ENCODE measurements at places on chromosomes 4 and X.

DNA sequence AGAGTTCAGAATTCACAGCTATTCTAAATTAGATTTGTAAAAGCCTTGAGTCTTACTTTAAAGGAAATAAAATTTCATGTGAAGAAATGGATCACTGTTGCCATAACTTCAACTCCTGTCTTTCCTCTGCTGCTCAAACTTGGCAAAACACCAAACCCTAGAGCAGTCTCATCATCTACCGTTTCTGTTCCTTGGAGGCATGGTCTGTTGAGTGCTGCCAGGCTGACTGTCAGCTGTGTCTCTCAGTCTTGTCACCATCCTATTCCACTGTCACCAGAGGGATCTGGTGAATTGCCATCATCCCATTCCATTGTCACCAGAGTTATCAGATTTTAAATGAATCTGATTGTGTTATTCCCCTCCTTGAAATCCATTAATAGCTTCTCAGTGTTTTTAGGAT lies 55.6 kb downstream of the STIM2 start:
- no peak for DNase-seq

- DNase-seq, result no peak
Measured at GRCh38 chr4:172698256-172698655, 470.4 kb upstream of the GALNT7 start.

DNA sequence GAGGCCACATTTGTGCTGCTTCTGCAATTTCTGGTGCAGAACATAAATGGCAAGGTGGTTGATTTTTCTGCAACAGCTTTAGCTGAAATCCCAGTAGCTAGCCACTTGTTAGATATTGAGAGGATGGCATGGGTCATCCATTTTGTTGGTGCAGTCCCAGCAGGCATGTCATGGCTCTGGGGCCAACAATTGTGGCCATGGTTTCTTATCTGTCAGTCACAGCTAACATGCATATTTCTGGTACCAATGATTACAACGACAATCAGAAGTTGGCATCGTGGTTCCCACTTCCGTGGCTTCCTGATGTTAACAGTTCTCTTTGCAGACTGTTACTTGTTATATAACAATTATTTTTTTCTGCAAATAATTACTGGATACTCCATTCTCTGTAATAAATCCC lies 42.8 kb upstream of the PRKG2 start:
- DNase-seq, result no peak

DNA sequence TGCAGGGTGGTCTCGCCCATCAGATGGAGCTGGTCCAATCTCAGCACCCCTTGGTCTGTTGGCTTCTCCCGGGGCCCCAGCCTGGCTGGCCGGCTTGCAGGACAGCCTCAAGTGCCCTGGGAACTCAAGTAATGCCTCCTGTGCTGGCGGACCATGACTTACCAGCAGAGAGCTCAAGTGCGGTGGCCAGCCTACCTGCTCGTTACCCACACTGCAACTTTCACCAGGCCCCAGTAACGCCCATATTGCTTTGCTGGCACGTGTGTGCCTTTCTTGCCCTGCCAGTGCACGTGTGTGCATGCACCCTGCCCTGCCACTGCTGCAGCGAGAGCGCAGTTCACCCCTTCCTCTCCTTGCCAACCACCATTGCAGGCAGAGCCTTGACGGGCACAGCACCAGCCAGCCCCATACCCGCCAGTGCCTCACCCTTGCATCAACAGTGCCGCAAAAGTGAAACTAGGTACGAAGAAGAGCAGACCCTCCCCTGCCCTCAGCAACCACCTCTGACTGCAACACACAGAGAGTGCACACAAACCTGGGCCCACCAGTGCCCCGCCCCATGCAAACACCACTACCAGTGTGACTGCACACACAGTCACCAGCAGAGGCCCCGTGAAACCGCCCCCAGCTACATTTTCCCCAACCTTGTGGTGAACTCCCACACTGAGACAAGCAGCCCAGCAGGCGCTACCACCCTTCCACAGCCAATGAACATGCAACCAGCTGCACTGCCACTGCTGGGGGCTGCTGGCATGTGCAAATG lies 88.9 kb upstream of the POU3F4 start:
- DNase-seq, result no peak

GRCh38 chr4:77819404-77819842 lies 255 bp upstream of the CNOT6L start:
- DNase-seq, result peak; percentile 69

GRCh38 chr4:147515220-147515936 lies 34.5 kb downstream of the EDNRA start:
- DNase-seq, result no peak

DNA sequence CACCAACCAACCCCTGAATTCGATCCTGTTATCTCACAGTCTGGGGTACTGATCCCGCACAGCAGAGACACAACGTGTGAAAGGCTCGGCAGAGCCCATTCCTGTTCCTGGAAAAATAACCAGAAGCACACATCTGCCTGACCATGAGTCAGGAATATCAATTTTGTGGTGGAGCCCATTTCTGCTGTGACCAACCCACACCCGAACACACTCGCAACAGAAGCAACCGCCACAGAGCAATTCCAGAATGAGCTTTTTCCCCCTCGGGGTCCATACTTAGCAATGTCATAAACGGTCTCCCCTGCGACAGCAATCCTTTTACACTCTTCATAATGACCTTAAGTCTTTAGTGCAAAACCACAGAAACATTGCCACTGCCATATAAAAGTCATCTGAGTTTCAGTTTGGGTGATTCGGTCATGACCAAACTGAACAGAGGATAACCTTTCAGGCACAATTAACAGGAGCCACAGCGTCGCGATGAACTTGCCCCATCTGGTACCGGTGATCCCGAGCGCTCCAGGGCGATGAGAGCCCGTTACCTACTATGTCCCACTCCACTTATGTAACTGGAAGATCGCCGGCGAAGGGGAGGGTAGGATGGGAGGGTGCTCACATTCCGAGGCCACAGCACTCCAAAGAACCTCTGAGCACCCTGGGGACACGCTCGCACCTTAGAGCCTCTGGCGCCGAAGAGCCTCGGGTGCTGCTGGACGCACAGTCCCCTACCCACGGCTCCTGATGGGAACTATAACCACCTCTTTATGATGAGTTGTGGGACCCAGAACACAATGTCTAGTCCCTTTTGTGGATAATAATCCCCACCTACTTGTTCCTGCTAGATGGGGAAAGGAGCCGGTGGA lies 1.1 kb downstream of the MECP2 start:
- DNase-seq, result no peak

- no peak for DNase-seq
Measured at GRCh38 chrX:49992853-49993252, 70.5 kb downstream of the CLCN5 start.

DNA sequence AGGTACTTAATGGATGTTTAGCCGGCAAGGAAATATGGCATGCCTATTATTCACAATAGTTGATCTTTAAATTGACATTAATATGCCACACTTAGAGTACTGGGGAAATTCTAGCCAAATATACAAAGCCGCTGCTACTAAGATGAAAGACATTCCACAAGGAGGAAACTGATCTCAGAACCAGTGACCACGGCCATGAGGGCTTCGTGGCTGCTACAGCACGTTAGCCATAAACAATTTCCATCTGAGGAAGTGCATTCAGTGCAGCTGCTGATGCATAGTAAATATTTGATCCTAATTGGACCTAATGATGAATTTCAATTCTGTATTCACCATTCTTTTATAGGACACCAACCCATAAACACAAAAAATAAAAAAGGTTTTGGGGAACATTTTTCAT lies 59.1 kb downstream of the SORBS2 start:
- no peak for DNase-seq
